Stimulated activated CD4-positive, alpha-beta T cell treated with anti-CD3 and anti-CD28 coated beads, Interleukin-1b, Interleukin-23, amount 100 ng/mL, for 24 hours (primary cell): ENCODE measurements at places on chromosomes 2 and 18.

GRCh38 chr18:79534356-79534755 lies 138.6 kb downstream of the NFATC1 start:
- DNase-seq = no peak

DNA sequence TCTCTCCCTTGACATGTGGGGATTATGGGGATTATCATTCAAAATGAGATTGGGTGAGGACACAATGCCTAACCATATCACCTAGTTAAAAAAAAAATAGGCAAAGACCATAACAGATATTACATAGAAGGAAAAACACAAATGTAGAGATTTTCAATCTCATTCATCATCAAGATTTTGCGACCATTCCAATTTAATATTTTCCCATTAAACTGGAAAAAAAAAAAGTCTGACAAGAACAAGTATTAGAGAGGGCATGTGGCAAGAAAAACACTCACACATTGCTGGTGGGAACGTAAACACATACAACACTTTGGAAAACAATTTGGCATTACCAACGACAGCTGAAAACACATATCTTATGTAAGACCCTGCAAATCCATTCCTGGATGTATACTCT lies 71.0 kb upstream of the MYCN start:
- no peak for DNase-seq

DNA sequence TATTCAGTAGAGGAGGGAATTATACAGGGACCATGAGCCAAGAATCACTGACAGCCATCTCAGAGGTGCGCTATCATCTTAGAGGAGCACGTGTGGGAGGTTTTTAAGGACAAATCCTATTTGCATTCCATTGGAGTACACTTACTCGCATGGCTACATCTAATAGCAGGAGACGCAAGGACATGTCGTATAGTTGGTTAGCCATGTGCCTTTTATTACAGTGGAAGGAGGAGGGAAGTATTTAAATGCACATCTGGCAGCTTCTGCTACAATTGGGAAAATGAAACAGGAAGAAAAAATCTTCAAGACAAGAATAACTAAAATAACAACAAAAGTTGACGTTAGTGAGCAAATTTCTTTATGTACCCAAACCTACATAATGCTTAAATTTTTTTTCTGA lies 86.5 kb upstream of the UGP2 start:
- no peak for DNase-seq

DNA sequence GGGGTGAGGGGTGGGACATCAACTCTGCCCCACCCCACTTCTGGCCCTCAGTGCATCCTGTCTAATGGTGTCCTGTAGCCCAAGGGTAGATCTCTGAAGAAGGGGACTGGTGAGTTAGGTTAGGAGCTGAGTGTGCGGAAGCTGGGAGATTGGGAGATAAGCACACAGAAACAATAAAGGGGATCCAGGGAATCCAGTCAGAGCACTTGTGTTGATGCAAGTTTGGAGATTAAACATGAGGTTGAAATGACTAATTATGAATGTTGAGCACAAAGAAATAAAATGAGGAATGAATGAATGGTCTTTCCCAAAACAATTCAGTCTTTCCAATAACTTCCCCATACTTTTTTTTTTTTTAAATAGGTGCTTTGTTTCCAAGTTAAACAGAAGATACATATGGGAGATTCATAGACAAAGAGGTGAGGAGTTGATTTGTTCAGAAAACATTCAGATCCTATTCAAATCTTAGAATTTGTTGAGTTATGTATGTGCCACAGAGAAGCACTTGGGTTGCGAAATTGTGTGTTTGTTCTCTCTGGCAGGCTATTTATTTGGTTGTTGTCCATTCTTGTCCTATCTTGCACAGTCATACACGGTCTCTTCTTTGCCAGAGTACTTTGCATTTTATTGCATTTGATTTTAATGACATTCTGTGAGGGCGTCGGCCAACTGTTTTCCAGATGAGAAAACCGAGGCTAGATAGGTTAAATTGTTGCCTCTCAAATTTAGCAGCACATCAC lies 31.6 kb upstream of the NABP1 start:
- DNase-seq = no peak

- DNase-seq = no peak
These were observed 127.4 kb downstream of the ARHGEF4 start for GRCh38 chr2:130963849-130964793.

- no peak for DNase-seq
These were observed 111.1 kb downstream of the CYP26B1 start for GRCh38 chr2:72036595-72036994.

GRCh38 chr2:60351321-60351720 lies 202.1 kb downstream of the BCL11A start:
- no peak for DNase-seq

DNA sequence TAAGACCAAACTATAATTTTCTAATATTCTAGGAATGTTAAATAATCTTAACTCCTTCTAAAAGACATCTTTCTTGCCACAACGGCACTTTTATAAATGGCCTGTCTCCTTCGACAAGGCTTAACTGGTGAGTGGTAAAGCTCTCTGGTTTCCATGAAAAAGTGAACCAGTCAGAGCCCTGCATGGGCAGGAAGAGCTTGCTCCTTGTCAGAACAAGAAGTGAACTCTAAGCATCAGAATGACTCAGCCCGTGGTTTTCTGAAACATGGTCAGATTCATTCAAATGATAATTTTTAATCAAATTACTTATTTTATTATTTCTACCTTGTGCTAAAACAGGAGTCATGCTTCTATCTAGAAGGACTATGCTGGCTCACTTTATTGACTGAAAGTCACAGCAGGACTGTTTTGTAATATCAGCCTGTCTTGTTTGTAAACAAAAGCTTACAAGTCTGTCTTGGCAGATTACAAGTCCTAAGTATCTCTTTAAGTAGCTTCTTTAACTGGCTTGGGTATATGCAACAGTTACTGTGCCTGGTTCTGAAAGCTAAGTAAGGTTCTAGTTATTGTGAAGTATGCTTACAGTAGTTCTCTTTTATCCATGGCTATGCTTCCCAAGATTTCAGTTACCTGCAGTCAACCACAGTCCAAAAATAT lies 245.4 kb downstream of the NAPG start:
- DNase-seq = no peak

- DNase-seq = no peak
These were observed 457 bp upstream of the SP9 start for GRCh38 chr2:174334278-174334715.

DNA sequence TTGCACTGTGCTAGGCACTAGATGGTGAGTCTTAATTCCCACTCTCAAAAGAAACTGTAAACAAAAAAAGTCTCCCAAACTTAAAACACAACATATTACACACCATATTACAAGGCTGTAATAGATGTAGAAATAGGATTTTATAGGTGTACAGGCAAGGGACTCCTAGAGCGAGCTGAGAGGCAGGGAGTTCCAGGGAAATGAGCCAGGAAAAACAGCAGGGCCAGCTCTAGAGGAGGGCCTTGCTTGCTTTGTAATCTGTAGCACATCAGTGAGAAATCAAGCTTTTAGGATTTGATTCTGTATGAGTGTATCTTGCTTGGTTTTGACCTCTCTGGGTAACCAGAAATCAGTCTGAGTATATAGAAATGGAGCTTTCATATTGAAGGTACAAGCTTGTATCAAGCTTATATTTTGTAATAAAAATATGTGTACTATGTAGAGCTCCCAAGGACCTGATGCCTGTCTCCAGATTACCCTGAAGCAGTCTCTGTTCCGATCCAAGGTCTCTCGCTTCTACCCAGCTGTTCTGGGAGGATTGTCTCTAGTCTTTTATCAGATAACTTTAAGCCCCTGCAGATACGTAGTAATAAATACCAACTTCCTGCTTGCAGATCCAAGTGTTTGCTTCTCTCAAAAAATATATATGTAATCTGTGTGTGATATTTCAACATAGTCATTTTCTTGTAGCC lies 73.0 kb downstream of the MYO1B start:
- DNase-seq = no peak

DNA sequence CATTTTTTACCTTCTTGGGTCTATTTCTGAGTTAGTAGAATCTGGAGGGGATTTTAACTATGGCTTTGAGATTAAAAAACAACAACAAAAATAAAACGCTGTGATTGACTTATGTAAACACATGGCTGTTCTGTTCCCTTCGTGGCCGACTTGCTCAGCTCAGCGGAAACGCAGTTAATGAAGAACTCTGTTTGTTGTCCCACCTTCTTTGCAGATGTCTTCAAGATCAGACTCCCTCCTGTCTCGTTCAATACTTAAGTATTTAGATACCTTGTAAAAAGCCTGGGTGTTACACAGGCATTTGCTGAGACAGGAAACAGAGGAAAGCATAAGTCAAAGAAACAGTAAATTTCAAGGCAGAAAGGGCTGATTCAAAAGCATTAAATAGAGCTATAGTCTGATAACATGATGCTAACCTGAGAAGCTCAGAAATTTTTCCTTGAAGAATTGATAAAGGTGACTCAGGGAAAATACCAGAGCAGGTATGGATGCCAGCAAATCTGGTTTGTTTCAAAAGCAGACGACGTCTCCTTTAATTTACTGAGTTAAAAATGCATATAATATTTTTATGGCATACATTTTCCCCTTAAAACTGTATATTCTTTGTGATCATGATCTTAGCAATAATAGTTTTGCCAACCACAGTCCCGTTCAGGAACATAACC lies 21.7 kb upstream of the POLI start:
- no peak for DNase-seq

DNA sequence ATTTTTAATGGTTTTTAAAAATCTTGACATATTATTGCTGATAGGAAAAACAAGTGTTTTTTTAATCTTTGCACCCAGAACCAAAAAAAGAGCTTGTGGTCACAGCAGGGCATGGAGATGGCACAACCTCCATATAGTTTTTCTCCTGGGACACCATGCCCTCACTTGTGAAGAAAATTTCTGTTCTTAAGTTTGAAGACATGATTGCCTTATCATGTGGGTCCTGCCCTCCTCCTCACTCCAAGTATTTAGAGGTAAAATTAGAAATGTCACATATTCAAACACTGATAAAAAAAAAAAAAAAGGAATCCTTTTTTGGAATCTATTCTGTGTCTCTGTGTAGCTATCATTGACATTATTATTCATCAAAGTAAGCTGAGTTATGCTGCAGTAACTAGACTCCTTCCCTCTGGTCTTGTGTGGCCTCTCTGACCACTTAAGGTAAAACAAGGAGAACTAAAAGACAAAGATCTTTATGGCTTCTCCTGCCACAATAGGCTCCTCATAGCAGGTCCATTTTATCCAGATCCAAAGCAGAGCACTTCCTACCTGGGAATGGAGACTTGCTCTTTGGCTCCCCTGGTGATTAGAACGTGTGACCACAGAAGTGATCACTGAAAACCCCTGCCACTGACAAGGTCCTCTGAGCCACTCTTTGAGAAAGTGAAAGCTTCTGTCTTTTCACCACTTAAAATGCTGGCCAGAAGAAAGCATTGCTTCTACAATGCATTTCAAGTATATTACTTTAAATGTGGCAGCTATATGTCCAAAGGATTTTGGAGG lies 19.8 kb downstream of the ADD2 start:
- no peak for DNase-seq

DNA sequence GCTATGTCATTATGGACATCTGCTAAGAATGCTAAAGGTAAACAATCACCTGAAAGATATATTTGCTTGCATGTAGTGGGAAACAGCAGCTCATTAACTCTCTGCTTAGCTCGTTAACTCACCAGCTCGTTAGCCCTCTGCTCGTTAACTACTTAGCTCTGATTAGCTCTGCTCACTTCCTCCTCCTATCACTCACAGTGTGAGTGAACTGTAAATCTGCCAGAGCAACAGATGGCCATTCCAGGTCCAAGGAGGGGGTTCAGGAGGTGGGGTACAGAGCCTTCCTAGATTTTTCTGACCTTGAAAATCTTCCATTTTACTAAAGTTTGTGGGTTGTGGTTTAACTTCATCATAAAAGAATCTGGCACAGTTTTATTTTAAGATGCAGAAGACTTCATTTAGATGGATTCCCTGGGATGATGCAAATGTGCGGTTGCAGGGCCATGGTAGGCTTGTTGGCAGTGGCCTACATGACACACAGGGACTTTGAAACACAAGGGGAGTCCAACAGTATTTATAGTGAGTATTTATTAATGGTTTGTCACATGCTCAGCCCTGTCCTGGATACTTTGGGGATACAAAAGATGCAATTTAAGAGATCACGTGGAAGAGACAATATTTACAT lies 1633.7 kb upstream of the CELF4 start:
- no peak for DNase-seq

- no peak for DNase-seq
These were observed 21.5 kb upstream of the TMEM87B start for GRCh38 chr2:112033600-112033999.

GRCh38 chr2:182548031-182548950 lies 121.5 kb upstream of the PDE1A start:
- no peak for DNase-seq

DNA sequence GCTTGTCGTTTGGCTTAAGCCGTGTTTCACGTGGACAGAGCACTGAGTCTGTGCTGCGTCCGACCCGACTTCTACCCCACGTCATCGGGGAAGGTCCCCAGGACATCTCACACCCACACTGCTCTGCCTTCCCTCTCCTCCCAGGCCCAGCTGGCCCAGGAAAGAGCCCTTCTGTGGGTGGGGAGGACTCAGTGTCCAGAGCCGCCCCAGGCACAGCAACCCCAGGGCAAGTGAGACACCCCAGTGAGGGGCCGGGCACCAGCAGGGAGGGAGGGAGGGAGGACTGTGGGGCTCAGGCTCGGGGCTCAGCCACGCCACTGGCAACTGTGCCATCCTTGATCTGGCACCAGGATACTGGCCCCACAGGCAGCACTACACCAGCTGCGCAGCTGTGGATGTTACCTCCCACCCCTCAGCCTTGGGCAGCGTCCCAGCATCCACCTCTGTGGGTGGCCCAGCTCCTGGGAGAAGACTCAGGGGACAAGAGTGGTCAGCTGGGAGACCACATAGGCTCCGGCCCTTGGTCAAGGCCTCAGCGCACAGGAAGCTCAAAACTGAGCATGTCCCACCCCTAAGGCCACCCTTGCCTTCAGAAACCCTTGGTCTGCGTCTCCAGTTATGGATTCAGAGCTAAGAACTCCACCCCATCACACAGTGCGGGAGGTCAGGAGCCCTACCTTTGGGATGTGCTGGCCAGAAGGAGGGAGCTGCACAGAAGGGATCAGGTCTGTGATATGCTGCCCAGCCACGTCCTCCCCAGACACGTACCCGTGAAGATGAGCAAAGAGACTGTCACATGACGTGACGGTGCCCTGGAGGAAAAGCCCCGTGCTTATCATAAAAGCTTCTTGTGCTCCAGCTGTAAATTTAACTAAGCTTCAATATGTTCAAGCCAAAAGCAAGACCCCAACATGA lies 11.7 kb downstream of the PASK start:
- no peak for DNase-seq
